ENCODE measurements at places on chromosomes 1 and 21.

- no peak for DNase-seq
Measured at GRCh38 chr1:168054117-168054516, 82.6 kb downstream of the GPR161 start.

DNA sequence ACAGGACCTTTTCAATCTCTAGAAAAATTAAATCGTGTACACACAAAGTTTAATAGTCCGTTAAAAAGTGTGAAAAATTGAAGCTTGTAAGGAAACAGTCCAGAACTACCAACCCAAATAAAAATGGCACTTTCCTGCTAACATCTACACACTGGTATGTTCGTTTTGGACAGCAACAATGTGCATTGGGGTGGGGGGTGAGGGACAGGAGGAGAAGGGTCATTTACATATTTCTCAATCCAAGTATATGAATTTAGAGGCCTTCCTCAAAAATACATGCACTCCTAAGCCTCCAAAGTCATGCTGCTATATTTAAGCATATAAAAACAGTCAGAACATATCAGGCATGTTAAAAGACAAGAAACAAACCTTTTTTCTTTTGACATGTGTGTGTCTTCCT lies 2.5 kb downstream of the PPP1R15B start:
- no peak for DNase-seq

GRCh38 chr1:224730965-224731364 lies 114.8 kb downstream of the CNIH3 start:
- no peak for DNase-seq

GRCh38 chr1:211831558-211832323 lies 1.2 kb upstream of the LPGAT1 start:
- no peak for DNase-seq

DNA sequence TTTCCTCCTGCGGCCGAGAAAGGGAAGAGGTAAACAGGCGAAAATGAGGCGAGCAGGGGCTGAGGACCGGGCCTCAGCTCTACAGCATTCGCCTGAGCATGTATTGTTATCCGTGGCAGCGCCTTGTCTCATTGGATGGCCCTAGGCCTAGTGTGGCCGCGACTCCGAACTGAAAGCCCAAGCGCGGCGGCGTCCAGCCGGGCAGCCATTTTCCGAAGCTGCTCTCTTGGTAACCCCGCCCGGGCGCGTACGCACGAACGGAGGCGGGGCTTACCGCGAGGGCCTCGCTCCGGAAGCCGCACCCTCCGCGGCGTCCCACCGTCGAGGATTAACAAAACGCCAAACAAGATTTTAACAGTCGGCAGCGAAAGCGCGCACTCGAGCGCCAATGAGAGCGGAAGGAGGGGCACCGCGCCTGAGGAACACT lies 797 bp upstream of the USP1 start:
- DNase-seq, result no peak

GRCh38 chr1:89706700-89707012 lies 73.7 kb downstream of the LRRC8C start:
- DNase-seq, result no peak

GRCh38 chr1:21192284-21192683 lies 15.6 kb upstream of the EIF4G3 start:
- DNase-seq, result no peak

- no peak for DNase-seq
Measured at GRCh38 chr1:116819081-116819480, 64.9 kb downstream of the CD2 start.

- DNase-seq, result no peak
Measured at GRCh38 chr1:51072043-51072439, 30.0 kb upstream of the C1orf185 start.

DNA sequence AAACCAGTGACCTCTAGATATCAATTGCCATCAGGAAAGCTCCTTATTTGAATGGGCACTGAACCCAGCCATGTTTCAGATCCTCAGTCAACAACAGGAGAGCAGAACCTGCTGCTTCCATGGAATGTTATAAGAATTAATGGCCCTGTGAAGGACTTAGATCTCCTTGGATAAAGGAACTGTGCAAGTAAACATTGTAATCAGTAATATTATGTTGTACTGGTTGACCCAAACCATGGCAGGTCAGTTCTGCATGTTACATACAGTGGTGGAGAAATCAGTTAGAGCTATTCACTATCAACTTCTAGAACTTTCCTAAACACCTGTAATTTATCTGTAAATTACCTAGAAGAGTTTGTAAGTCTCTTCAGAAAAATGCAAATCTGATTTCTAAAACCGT lies 11.2 kb upstream of the CLDN8 start:
- no peak for DNase-seq

DNA sequence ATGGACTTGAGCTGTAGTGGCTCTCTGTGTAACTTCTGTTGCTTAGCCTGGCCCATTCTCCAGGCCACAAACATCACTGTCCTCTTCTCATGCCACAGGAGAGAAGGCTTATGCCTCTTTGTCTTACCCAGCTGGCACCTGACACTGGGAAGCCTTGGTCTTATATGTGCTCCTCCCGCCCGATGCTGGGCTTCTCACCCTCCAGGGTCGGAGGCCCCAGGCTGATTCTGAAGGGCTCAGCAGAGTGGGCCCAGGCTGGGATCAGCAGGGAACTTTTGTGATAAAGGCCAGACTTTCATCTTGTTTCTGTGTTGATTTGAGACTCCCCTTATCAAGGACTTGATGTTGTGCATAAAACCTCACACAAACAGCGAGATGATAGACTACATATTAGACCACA lies 29.8 kb downstream of the TRPM2 start:
- DNase-seq, result no peak

DNA sequence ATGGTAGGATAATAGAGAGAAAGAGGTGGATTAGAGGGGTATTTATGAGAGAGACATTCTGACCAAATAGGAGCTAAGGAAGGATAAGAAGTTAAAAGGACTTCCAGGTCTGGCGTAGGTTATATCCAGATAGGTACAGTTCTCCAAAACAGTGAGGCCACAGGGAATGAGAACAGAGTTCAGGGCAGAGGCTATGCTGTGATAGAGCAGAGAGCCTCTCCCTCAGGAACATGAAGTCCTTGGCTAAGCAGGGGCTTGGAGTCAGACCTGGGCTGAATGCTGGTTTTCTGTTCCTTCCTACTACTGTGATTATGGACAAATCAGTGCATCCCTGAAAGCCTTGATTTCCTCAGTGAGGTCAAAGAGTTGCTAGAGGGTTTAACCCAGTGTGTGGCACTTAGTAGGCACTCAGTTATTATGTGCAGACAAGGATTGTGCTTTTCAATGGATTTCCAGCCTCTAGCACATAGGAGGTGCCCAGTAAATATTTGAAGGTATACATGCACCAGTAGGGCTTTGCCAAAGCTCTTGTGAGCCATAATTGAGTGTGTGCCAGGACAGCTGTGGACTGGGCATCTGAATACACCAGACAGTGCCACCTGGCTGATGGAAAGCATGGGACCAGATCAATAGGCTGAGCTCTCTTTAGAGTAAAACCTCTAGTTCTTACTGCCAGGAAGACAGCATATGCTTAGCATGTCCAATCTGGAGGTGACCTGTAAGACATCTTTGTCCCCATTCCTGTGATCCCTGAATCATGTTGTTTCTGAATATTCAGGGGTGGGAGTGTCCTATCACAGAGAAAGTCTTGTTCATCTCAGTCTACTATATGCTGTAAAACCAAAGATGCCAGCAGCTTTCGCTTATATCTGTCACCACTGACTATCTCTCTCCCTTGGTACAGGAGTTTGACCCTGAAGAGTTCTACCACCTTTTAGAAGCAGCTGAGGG lies 111.1 kb downstream of the PIK3R3 start:
- DNase-seq, result no peak

DNA sequence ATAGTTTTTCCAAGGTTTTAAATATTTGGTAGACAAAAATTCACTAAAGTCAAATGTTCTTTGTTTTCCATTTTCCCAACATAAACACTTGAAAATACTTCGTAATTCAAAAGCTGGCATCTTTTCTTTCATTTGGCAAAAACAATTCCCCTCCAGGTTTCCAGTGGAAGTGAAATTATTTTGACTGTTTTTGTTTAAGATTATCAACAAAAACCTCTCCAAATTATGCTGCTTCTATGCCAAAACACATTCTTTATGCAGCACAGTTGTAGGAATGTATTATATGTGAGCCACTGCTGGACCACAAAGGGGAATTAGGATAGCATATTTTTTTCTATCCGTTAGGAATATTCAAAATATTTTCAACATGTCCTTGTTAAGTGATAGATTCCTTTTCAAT lies 44.1 kb downstream of the SLC5A9 start:
- no peak for DNase-seq

GRCh38 chr1:17600321-17600720 lies 60.8 kb downstream of the ARHGEF10L start:
- no peak for DNase-seq

- DNase-seq, result no peak
Measured at GRCh38 chr1:145963265-145964019, 933 bp downstream of the ANKRD34A start.

GRCh38 chr1:51641096-51641495 lies 24.2 kb downstream of the OSBPL9 start:
- no peak for DNase-seq

- no peak for DNase-seq
Measured at GRCh38 chr1:211359876-211360275, 33.2 kb downstream of the TRAF5 start.

DNA sequence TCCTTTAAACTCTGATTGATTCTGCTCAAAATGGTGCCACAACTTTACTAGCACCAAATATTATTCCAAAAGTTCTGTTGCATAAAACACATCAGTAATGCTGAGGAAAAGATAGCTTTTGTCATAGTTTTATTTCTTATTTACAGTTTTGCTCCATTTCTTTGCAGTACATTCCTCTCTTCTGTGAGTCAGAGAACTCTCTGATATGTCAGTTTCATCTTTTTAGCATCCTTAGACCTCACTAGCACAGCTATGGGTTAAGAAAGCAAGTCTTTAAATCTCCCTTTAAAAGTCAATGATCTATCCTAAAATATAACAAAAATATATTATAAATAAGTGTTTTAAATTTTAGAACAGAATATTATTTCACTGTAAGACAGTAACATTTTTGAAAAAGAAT lies 356.6 kb upstream of the SNX7 start:
- DNase-seq, result no peak

GRCh38 chr1:200706111-200706814 lies 32.4 kb upstream of the CAMSAP2 start:
- DNase-seq, result no peak

DNA sequence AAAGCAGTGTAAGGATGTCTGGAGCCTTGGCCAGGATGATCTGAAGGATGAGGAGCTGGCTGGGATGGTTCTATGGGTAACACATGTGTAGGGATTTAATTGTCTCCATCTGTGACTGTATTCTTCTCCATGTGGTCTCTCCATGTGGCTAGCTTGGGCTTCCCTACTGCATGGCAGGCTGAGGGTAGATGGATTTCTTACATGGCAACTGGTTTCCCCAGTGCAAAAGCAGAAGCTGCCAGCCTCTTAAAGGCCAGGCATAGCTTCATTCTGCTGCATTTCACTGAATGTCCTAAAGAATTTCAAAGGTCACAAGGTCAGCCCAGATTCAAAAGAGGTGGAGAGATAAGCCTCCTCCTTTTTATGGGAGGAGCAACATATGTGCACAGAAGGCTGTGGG lies 61.7 kb downstream of the XCL2 start:
- no peak for DNase-seq

- no peak for DNase-seq
Measured at GRCh38 chr1:16032388-16033102, 10.7 kb downstream of the CLCNKA start.

DNA sequence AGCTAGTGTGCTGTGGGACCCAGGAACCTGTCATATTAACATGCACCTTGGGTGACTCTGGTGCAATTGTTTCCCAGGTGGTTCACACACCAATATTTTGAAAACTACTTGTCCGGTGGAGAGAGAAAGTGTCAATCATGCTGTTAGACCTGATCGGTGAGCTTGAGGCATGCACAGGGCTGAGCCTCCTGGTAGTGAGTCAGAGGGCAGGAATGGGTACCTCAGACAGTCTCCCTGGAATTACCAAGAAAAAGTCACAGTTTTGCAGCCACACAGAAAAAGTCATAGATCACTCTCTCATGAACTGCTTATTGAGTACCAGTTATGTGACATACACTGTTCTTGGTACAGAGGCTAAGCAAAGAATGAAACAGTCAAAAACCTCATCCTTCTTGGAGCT lies 140.1 kb upstream of the NFIA start:
- no peak for DNase-seq

DNA sequence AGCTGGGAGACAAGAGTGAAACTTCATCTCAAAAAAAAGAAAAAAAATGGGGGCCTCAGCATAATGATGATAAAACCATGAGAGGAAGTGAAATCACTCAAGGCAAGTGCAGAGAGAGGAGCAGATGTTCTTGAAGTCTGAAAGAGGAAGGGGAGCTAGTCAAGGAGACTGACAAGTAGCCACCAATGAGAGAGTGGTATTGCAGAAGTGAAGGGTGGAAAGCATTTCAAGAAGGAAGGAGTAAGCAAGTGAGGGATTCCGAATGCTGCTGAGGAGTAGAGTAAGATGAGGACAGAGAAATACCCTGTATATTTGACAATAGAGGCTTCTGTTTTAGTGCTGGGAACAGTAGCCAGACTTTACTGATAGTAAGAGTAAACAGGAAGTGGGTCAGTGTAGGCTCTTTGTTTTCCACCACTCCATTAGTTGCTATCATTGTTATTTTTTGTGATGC lies 2.9 kb downstream of the TATDN3 start:
- DNase-seq, result no peak

GRCh38 chr1:30739601-30740000 lies 16.2 kb upstream of the MATN1 start:
- DNase-seq, result no peak

DNA sequence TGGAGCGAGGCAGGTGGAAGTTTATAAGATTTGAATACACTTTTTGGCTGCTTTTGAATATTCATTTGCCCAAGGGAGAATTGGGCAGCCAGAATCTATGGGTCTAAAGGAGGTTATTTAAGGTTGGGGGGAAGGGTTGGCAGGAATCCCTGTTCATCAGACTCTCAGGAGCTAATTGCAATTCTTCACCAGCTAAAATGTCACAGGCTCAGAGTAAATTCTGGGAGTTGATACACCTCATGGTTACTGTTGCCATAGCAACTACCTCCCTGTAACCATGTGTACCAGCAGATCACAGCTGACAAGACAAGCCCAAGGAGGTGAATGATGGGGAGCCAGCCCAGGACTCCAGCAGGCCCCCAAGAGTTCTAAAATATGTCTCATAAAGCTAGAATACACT lies 75.5 kb downstream of the CAMK2N1 start:
- DNase-seq, result no peak

GRCh38 chr21:46062471-46063211 lies 35.3 kb upstream of the COL6A2 start:
- no peak for DNase-seq

DNA sequence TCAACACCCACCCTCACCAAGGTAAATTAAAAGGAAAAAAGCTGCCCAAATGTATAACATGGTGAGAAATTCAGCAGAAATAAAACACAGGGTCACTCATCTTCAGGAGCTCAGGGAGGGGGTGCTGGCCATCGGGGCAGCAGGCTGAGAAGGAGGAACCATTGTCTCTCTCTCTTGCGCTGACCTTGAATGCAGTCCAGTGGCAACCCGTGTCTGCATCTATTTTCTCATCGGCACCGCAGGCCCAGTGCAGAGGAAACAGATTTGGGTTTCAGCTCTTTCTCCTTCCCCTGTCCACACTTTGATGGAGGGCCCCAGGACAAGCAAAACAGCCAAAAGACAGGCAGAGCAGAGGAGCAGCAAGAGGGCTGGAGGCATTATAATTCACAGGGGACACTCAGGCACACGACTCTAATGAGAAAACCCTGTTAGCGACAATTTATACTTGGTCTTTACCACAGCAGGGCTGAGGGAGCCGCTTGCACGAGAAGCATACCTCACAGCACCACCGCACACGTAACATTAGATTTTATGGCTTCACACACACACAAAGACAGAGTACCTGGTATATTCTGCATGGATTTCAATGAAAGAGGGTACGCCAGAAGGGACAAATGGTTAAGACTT lies 18.6 kb downstream of the MKNK1 start:
- no peak for DNase-seq

All from effector memory CD4-positive, alpha-beta T cell (primary cell).